Gastrocnemius medialis (tissue), 4 donors: ENCODE measurements at places on chromosomes 4 and X. TPM values are rescaled to one million over a fixed set of nuclear protein-coding genes. Genes with fewer than 3 reads are reported as not detected.
A peak's percentile ranks its signal among the peaks of the same experiment; 100 is the strongest.

The CENPVL2 gene
- not detected for total RNA-seq

The NELFA gene
- total RNA-seq, result 13.1 TPM

DNA sequence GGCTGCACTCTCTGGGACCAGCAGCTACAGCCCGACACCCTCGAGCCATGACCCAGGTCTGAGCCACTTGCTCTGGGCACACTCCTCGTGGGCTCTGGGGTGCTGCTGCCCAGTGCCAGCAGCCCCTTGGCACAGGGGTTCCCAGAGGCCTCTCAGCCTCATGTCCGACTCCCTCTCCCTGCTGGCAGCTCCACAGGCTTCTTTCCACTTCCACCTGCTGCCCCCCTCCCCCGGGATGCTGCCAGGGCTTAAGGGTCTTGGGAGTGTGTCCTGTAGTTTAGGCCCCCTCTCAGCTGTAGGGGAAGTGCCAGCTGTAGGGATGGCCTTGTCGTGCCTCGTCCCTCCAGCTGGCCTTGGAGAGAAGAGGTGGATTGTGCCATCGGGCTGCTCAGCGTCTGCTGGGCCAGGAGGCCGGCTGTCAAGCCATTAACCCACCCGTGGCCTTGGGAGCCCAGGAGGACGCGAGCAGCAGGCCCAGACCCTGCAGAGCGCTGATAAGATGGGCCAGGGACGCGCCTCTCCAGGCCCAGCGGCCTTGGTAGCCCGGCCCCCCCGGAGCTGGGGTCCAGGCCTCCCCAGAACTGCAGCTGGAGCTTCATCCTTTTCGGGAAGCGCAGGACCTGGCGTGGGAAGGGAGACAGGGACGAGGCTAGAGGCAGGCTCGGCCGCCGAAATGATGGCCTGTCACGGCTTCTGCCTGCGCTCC lies 1.0 kb upstream of the USP27X start:
- H3K27me3 ChIP-seq, result no peaks in the 10 kb centered on the region
- H3K36me3 ChIP-seq, result no peaks in the 10 kb centered on the region
- no peaks in the 10 kb centered on the region for H3K4me1 ChIP-seq
- peak overlapping the region; percentile 51 for H3K4me3 ChIP-seq
- peak overlapping the region; percentile 80 for H3K27ac ChIP-seq

GRCh38 chr4:21092531-21092930 lies 392.3 kb downstream of the PACRGL start:
- H3K4me3 ChIP-seq, result no peak overlapping the region
- H3K36me3 ChIP-seq, result no peaks in the 10 kb centered on the region
- no peaks in the 10 kb centered on the region for H3K4me1 ChIP-seq
- no peak overlapping the region for H3K27ac ChIP-seq
- no peak for DNase-seq

DNA sequence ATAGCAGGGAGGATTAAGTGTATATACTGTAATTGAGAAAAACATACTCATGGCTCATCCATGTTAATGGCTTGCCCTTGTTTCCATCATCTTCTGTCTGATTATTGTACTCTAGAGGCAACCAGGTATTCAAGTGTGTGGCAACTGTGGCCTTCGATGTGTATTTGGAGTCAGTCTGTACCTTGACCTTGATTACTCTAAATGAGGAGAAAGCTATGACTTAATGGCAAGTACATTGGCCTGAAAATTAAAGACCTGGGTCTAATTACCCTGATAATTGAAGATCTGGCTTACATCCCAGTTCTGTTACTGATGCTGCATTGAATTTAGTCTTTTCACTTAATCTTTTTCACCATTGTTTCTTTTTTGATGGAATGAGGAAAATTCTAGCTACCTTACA lies 409.2 kb downstream of the CCSER1 start:
- no peak overlapping the region for H3K27ac ChIP-seq
- no peaks in the 10 kb centered on the region for H3K27me3 ChIP-seq
- no peak overlapping the region for H3K4me3 ChIP-seq
- H3K36me3 ChIP-seq, result no peaks in the 10 kb centered on the region

GRCh38 chr4:35559559-35560365 lies 684.6 kb downstream of the ARAP2 start:
- no peaks in the 10 kb centered on the region for H3K27me3 ChIP-seq
- no peak overlapping the region for H3K27ac ChIP-seq
- H3K4me1 ChIP-seq, result no peaks in the 10 kb centered on the region
- DNase-seq, result no peak

DNA sequence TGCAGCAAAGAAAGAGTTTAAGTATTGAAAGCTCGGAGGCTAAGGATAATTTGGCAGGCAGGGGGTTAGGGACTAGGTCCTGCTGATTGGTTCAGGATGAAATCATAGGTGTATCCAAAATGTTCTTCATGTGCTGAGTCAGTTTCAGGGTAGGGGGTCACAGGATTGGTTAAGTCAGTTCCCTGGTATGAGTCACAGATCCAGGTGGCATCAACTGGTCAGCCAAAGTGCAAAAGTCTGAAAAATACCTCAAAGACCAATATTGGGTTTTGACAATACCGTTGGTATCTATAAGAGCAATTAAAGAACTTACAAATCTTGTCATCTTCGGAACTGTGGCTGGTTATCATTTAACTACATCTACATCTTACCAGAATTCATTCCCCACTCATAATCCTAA lies 25.6 kb upstream of the PRDM8 start:
- no peaks in the 10 kb centered on the region for H3K4me1 ChIP-seq
- no peak for DNase-seq
- no peaks in the 10 kb centered on the region for H3K36me3 ChIP-seq
- no peak overlapping the region for H3K27ac ChIP-seq

- no peak overlapping the region for H3K4me3 ChIP-seq
- H3K36me3 ChIP-seq, result no peaks in the 10 kb centered on the region
- H3K27ac ChIP-seq, result no peak overlapping the region
- H3K4me1 ChIP-seq, result no peaks in the 10 kb centered on the region
- DNase-seq, result no peak
Measured at GRCh38 chr4:176413171-176413570, 93.4 kb downstream of the SPCS3 start.

- H3K4me1 ChIP-seq, result no peaks in the 10 kb centered on the region
- no peak overlapping the region for H3K4me3 ChIP-seq
Measured at GRCh38 chr4:173415885-173416653, 17.2 kb upstream of the SCRG1 start.

DNA sequence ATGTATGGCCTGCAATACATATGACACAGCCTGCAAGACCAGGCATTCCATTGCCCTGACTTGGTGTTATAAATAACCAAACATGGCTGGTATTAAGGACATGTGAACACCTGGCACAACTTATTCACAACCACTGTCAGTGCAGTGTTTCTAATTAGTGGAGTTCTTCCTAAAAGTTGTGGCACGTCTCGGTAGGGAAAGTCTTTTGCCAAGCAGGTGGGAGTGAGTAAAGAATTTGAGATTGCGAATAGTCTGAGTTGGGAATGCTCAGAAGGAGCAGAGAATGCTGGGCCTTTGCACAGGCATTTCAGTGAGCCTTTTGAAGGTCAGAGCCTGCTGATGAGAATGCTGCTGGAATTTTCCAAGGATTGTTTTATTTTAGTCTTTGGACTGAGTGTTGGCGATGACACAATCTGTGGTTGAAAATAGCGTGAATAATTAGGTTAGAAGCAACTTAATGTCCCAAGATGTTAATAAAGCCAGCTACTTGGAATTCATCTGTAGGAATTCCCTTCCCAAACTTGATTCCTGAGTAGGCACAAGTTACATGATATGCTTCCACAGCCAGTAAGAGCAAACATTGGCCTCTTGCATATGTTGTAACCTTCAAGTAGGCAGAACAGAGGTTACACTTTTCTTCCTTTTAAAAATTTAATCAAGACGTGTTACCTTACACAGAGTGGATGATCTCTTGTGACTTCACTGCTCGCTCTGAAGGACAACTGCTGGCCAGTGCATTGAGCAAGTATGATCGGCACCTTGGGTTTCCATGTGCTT lies 83.6 kb upstream of the PGRMC2 start:
- H3K4me3 ChIP-seq, result no peak overlapping the region
- H3K27ac ChIP-seq, result peak overlapping the region; percentile 87
- peaks cover 26% of the 10 kb centered on the region for H3K4me1 ChIP-seq
- DNase-seq, result no peak
- H3K36me3 ChIP-seq, result no peaks in the 10 kb centered on the region
- no peaks in the 10 kb centered on the region for H3K27me3 ChIP-seq

GRCh38 chr4:109915385-109916026 lies 2.8 kb downstream of the EGF start:
- no peaks in the 10 kb centered on the region for H3K36me3 ChIP-seq
- H3K27ac ChIP-seq, result peak overlapping the region; percentile 91
- no peaks in the 10 kb centered on the region for H3K27me3 ChIP-seq
- peak; percentile 30 for DNase-seq
- H3K4me3 ChIP-seq, result peak overlapping the region; percentile 64
- peaks cover 45% of the 10 kb centered on the region for H3K4me1 ChIP-seq

DNA sequence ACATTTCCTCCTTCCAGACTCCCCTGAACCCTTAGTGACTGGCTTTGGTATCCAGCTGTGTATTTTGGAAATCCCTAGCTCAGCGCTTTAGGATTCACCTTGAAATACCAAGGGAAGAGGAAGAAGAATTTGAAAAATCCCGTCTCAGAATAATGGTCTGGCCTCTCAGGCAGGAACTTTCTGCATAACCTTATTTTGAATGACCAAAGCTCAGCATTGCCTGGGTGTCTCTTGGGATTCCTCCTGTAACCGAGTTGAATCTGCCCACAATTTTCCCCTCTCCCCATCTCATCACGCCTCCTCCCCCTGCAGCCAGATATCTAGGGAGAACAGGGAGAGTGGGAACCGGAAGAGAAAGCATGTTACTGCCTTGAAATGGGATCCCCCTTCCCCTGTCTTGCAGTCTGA lies 116.2 kb downstream of the SMIM20 start:
- DNase-seq, result no peak
- no peaks in the 10 kb centered on the region for H3K4me1 ChIP-seq
- H3K36me3 ChIP-seq, result no peaks in the 10 kb centered on the region
- no peak overlapping the region for H3K27ac ChIP-seq
